ENCODE measurements at places on chromosomes 2 and 18. TPM values are rescaled to one million over a fixed set of nuclear protein-coding genes. Genes with fewer than 3 reads are reported as not detected.

DNA sequence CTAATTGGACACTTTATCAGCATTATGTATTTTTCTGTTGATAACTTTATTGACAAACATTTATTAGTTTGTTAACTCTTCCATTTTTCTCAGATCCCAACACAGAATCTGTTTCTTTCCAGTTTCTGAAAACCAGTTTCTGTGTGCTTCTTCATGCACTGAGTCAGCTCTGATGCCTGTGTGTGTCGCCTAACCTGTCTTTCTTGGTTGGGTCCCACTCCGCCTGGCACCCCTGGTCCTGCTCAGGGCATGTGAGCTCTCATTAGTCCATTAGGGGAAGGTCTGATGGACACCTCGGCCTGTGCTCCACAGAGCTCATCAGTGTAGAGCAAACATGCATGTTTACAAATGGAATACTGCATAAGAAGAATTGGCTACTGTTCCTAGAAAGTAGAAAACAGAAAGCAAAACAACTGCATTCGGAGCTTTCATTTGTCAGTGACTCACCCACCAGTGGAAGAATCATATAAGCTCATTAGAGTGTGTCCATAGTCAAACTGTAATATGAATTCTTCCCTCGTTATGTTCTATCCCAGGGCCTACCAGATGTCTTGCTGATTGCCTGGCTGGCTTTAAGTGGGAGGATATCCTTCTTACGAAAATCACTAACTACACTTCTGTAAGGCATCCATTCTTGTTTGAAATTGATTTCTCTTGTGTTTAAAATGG, 137.7 kb downstream of the SNTG2 start:
- no peaks in the 10 kb centered on the region for H3K27me3 ChIP-seq
- H3K4me3 ChIP-seq = no peak overlapping the region
- H3K36me3 ChIP-seq = no peaks in the 10 kb centered on the region
- no peaks in the 10 kb centered on the region for H3K4me1 ChIP-seq
- no peak overlapping the region for H3K27ac ChIP-seq

DNA sequence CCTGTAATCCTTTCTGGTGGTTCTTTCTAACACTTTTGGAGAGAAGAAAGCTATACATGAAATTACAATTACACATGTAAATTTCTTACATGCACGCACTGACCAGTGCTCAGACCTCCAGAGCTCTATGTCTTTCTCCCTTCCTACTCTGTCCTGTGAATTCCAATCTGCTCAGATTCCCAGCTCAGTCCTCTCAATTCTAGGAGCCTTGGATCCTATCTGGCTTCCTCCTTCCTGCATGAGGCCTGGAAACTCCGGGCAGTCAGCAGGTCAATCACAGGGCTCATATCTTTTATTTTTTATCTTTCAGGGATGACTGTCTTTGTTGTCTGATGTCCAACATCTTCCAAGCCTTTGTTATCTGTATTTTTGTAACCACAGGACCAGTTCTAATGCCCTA, 56.0 kb downstream of the NEURL3 start:
- no peaks in the 10 kb centered on the region for H3K36me3 ChIP-seq
- H3K4me1 ChIP-seq = no peaks in the 10 kb centered on the region
- no peak overlapping the region for H3K27ac ChIP-seq
- no peak overlapping the region for H3K4me3 ChIP-seq
- no peaks in the 10 kb centered on the region for H3K27me3 ChIP-seq

DNA sequence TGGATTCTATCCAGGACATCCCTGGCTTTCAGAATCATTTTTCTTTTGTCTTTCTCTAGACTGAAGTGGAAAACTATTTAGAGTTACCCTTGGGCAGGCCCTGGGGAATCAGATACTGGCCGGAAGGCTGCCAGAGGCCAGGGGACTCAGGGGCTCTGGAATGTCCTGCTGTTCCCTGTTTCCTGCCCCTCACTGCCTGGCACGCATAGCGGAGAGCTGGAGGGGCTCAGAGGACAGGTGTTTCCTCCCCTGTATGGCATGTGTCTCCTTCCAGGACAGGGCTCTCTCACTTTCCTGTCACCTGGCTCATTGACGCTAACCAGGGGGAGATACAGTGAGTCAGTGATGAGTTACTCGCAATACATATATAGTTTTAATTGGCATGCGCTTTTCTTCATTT, 38.8 kb downstream of the DYSF start:
- H3K36me3 ChIP-seq = no peaks in the 10 kb centered on the region
- peaks cover 5% of the 10 kb centered on the region for H3K27me3 ChIP-seq
- no peak overlapping the region for H3K27ac ChIP-seq
- DNase-seq = no peak

DNA sequence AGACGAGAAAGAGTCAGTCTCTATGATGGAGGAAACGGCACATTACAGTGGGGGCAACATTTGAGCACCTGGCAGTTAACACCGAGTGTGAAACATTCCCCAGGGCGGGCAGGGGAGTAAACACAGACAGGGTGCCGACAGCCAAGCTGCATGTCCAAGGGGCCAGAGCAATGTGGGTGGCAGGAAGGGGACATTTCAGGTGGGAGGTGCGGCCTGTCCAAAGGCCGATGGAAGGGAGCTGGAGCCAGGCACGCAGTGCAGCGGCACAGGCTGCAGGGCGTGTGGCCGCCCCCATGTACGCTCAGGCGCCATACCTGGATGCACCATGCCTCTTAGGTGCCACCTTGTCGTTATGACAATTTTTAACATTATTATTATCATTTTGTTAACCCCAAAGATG, 43.3 kb downstream of the TIMM21 start:
- H3K27me3 ChIP-seq = no peaks in the 10 kb centered on the region
- no peak overlapping the region for H3K4me3 ChIP-seq
- peaks cover 6% of the 10 kb centered on the region for H3K4me1 ChIP-seq
- no peak overlapping the region for H3K27ac ChIP-seq
- no peaks in the 10 kb centered on the region for H3K36me3 ChIP-seq
- DNase-seq = no peak

GRCh38 chr2:240810199-240810598, 9.8 kb downstream of the KIF1A start:
- DNase-seq = peak; percentile 54
- no peaks in the 10 kb centered on the region for H3K4me1 ChIP-seq
- H3K27ac ChIP-seq = no peak overlapping the region
- H3K27me3 ChIP-seq = no peaks in the 10 kb centered on the region
- no peak overlapping the region for H3K4me3 ChIP-seq
- no peaks in the 10 kb centered on the region for H3K36me3 ChIP-seq

GRCh38 chr2:88517759-88518201, 65.3 kb upstream of the FOXI3 start:
- H3K4me1 ChIP-seq = no peaks in the 10 kb centered on the region
- H3K36me3 ChIP-seq = no peaks in the 10 kb centered on the region
- no peak overlapping the region for H3K27ac ChIP-seq

GRCh38 chr18:44788334-44788733, 107.6 kb downstream of the SETBP1 start:
- H3K27ac ChIP-seq = no peak overlapping the region
- H3K36me3 ChIP-seq = no peaks in the 10 kb centered on the region
- no peak for DNase-seq
- H3K4me1 ChIP-seq = no peaks in the 10 kb centered on the region
- H3K4me3 ChIP-seq = no peak overlapping the region

- H3K36me3 ChIP-seq = peaks cover 7% of the 10 kb centered on the region
- H3K4me3 ChIP-seq = no peak overlapping the region
- no peaks in the 10 kb centered on the region for H3K27me3 ChIP-seq
- peak overlapping the region; percentile 46 for H3K27ac ChIP-seq
These were observed 14.8 kb downstream of the MBD2 start for GRCh38 chr18:54209471-54210180.

DNA sequence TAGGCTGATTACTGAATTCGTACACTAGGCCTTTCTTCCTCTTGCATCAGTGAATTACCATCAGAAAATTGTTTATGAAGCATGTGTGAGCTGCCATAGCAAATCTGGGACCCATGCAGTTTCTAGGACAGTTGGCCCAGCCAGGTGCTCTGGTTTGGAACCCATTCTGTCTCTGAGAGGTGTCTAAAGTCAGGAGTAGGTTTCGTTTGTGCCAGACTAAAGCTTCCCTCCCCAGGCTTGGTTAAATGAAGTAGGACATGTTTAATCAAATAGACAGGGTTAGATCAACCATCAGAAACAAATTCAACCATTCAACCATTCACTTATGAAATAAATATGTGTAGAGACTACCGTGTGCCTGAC, 176.9 kb downstream of the ALPK2 start:
- H3K36me3 ChIP-seq = no peaks in the 10 kb centered on the region
- no peak overlapping the region for H3K27ac ChIP-seq
- H3K4me1 ChIP-seq = no peaks in the 10 kb centered on the region
- DNase-seq = no peak
- no peak overlapping the region for H3K4me3 ChIP-seq

GRCh38 chr2:220000080-220000479, 372.6 kb downstream of the SLC4A3 start:
- no peaks in the 10 kb centered on the region for H3K36me3 ChIP-seq
- no peaks in the 10 kb centered on the region for H3K4me1 ChIP-seq
- H3K27ac ChIP-seq = no peak overlapping the region
- DNase-seq = no peak
- no peak overlapping the region for H3K4me3 ChIP-seq

DNA sequence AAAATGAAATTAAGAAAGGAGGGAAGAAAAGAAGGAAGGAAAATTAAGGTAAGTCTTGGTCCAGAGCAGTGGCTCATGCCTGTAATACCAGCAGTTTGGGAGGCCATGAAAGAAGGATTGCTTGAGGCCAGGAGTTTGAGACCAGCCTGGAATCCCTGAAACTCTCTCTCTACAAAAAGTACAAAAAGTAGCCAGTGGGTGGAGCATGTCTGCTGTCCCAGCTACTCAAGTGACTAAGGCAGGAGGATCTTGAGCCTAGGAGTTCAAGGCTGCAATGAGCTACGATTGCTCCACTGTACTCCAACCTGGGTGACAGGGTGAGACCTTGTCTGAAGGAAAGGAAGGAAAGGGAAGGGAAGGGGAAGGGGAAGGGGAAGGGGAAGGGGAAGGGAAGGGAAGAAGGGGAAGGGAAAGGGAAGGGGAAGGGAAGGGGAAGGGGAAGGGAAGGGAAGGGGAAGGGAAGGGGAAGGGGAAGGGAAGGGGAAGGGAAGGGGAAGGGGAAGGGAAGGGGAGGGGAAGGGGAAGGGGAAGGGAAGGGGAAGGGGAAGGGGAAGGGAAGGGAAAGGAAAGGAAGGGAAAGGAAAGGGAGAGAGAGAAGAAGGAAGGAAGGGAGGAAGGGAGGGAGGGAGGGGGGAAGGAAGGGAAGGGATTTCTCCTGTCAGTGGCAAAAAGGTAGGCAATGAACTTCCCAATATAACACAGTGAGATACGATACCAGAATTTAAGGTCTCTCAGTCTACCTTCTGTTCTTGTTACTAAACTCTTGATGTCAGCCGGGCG, 412.8 kb downstream of the CMPK2 start:
- no peak overlapping the region for H3K27ac ChIP-seq
- H3K36me3 ChIP-seq = no peaks in the 10 kb centered on the region
- DNase-seq = peak; percentile 82
- H3K27me3 ChIP-seq = no peaks in the 10 kb centered on the region
- peaks cover 8% of the 10 kb centered on the region for H3K4me1 ChIP-seq
- H3K4me3 ChIP-seq = no peak overlapping the region

ELMOD3 gene
- 28.8 TPM for total RNA-seq

GRCh38 chr2:232219932-232220331, 158.6 kb upstream of the ALPP start:
- DNase-seq = no peak
- no peak overlapping the region for H3K27ac ChIP-seq
- H3K36me3 ChIP-seq = no peaks in the 10 kb centered on the region
- H3K27me3 ChIP-seq = no peaks in the 10 kb centered on the region

Measured in Karpas-422 (cell line).